ENCODE measurements at places on chromosomes 6 and 20.

GRCh38 chr20:32285082-32285620 lies 7.7 kb downstream of the KIF3B start:
- no peak for DNase-seq

DNA sequence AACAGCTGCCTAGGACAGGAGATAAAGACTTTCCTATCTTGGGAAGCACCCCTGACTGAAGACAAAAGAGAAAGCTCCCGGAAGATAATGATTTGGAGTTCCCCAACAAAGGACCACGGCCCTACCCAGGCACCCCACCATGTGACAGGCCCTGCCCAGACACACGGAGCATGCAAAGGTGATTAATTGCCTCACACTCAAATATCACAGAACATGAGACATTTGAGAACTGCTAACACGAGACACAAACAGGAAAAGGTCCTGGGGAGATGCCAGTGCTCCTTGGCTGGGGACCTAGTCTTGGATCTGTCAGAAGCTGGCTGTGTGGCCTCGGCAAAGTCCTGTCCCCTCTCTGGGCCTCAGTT lies 82.5 kb upstream of the PTPN1 start:
- no peak for DNase-seq

DNA sequence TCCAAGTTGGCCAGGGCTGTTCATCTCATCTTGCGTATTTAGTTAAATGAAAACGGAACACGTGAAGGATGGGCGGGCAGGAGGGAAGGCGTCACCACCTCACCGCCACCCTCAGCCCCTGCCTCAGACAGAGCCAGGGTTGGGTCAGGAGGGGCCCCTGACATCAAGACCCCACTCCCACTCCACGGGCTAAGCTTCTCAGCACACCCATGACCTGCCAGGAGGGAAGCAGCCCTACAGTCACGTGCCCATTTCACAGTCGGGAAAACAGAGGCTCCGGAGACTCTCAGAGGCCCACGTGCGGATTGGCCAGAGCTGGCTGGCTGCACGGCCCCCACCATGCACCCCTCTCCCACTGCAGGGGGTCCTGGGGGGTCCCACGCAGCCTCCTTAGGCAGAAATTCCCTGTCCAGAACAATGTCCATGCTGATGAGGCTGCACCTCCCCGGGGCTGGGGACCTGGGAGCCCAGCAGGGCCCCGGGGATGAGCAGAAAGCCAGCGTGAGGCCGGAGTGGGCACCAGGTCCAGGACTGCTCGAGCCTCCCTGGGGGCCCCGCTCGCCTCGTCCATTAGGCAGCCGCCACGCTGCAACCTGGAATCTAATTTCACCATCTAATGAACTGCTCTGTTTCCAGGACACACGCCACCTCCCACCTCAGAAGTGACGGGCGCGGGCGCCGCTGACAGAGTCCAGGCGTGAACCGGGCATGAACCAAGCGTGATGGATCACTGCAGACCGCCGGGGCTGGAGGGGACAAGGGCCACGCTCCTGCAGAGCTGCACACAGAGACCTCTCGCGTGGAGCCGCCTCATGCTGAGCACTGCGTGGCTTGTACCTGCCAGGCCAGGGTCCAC lies 15.8 kb downstream of the KCNQ2 start:
- no peak for DNase-seq

- DNase-seq, result no peak
Observed at GRCh38 chr6:134004714-134005113, 47.7 kb downstream of the SLC2A12 start.

DNA sequence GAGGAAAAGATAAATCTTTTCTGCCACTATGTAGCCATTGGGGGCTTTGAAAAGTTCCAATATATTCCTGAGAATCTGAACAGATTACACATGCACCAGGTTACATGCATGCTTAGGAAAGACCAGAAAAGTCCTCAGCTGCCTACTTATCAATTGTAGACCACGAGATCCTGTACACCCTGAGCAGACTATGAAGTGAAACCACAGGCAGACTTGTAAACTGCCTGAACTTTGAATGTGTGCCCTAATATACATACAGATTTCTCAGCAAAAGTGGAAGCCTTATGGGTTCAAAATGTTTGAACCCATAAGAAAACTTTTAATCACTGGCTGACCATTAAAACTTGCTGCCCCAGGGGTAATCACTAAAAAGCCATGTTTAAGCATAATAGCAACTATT lies 273.5 kb upstream of the RUNX2 start:
- DNase-seq, result no peak

- DNase-seq, result no peak
Observed at GRCh38 chr20:48605364-48606171, 222.2 kb downstream of the PREX1 start.

GRCh38 chr20:4666001-4666479 lies 55.7 kb upstream of the PRND start:
- DNase-seq, result no peak
